CD4-positive, alpha-beta T cell (primary cell): ENCODE measurements at places on chromosomes 12 and 14. TPM values are rescaled to one million over a fixed set of nuclear protein-coding genes. Genes with fewer than 3 reads are reported as not detected.

ATG2B gene
- total RNA-seq = 20.2 TPM

GRCh38 chr14:78335531-78335930, 165.4 kb downstream of the NRXN3 start:
- DNase-seq = no peak

TTC7B gene
- 1.3 TPM for total RNA-seq

- DNase-seq = no peak
Observed at GRCh38 chr14:75655235-75655634, 5.4 kb downstream of the ERG28 start.

GALNT16 gene
- total RNA-seq = not detected
